CD4-positive, alpha-beta T cell treated with Interleukin-12 subunit alpha and Interleukin-12 subunit beta, for 1 hour (primary cell): ENCODE measurements at places on chromosomes 2 and 18.
A peak's percentile ranks its signal among the peaks of the same experiment; 100 is the strongest.

DNA sequence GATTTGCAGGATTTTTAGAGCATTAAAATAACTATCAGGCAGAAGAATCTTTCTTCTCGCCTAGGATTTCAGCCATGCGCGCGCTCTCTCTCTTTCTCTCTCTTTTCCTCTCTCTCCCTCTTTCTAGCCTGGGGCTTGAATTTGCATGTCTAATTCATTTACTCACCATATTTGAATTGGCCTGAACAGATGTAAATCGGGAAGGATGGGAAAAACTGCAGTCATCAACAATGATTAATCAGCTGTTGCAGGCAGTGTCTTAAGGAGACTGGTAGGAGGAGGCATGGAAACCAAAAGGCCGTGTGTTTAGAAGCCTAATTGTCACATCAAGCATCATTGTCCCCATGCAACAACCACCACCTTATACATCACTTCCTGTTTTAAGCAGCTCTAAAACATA is 137.0 kb downstream of the MEIS1 start:
- no peak for DNase-seq

DNA sequence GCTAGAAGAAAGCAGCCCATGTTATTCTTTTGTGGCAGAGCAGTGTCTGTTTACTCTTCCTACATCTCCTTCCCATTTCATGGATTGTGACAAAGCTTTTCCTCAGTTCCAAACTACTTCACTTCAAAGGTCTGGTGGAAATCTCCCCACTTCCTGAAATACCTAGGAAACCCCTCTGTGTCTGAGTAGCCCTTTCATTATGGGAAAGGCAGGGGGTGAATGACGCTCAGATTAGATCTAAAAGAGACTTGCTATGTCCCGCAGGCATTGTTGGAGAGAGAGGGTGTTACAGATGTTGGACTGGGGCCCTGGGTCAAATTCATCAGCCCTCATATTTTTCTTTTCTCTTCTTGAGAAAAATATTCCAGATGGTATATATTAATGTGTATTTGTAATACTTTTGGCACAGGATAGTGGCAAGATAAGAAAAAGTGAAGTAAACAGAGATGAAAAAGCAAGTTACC is 675.0 kb downstream of the IRS1 start:
- DNase-seq: no peak

- DNase-seq: no peak
These were observed 238.5 kb downstream of the DYSF start for GRCh38 chr2:71691747-71692441.

DNA sequence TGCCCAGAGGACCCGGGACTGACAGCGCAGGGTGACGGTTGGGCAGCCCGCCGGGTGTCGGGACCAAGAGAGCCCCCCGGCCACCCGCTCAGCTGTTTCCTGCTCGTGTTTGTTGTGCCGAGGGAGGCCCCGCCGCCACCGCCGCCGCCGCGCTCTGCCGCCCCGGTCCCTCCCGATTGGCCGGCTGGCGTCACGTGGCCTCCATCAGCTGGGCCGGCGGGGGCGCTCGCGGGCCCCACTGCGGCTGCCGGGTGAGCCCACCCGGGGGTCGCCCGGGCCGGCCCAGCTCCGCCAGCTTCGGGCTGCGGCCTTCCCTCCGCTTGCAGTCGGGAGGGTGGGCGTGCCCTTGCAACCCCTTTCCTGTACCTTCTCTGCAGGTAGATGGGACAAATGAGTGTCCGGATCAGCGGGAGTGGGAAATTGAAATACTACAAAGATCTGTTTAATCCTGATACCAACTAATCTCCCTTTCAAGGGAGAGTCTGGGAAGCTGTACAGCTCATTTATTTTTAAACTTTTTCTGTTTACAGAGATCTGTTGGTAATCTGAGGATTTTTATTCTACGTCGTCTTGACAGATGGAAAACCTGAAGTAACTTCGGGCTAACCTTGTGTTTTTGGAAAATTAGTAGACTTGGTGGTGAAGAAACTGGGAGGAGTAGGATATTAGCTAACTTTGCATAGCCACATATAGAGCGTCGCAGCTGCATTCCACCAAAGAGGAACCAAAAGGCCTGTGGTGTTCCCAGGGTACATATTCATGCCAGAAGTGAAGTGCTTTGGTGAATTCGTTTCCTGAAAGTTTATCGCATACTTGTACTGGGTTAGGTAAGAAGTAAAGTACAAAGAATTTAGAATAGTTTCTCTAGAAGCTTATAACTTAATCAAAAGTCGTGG is 1.2 kb downstream of the YPEL5 start:
- DNase-seq: peak; percentile 85

DNA sequence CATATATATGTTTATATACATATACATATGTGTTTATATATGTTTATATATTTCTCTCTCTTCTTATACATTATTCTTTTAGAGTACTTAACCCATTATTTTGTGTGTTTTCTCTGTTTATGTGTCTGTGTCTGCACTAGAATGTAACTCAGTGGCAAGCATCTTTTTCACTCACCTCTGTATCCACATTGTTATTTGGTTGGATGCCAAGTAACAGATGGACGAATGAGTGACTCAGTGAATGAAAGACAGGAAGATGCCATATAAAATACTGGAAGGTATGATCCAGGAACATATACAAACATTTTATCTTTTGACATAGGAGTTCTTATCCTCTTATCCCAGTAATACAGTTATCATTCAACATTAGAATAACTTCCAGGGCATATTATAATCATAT is 684.8 kb downstream of the RNF144A start:
- no peak for DNase-seq

DNA sequence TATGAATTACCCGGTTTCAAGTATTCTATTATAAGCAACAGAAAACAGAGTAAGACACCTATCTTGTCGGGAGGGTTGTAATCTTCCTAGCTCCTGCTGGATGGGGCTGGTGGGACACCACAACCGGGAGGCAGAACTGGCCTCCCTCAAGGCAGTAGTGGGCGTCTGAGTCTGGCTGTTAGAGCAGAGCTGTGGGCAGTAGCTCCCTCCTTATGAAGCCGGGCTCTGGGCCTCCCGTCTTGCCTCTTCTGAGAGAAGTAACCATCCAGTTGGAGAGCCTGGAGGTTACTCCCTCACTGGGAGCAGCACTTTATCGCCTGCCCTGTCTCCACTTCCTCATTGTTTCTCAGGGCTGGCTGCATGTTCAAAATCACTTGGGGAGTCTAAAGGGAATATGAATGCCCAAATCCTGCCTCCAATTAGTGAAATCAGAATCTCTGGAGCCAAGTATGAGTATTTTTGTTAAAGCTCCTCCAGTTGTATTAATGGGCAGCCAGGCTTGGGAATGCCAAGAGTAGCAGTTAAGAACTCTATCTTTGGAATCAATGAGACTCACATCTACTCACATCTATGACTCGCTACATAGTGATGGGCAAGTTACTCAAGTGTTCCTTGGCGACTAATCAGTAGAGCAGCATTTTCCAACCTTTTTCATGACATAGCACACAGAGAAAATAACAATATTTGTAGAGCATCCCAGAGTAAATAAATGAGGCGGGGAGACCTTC is 27.3 kb upstream of the NRP2 start:
- no peak for DNase-seq

GRCh38 chr18:66999003-66999402 is 395.1 kb upstream of the CDH19 start:
- no peak for DNase-seq

GRCh38 chr18:52087140-52087539 is 252.9 kb upstream of the DCC start:
- no peak for DNase-seq

DNA sequence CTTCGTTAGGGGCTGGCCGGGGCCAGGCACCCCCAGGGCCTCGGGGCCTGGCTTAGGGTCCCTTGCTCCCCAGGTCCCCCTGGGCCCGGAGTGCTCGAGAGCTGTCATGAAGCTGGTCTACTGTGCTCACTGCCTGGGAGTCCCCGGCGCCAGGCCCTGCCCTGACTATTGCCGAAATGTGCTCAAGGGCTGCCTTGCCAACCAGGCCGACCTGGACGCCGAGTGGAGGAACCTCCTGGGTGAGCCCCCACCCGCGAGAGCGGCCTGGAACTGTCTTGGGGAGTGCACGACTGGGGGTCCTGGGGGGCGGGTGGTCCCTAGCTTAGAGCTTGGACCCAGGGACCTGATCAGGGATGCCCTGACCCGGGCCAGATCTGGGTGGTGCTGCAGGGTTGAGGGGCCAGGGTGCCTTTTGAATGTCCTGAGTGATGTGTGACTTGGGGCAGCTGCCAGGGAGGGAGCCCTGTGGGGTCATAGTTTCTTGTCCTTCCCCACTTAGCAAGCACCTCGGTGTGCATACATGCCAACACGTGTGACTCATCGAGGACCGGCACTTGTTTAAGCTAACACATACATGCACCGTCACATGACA is 27.9 kb downstream of the GPC1 start:
- DNase-seq: no peak

GRCh38 chr2:111100087-111100764 is 20.5 kb upstream of the BCL2L11 start:
- no peak for DNase-seq

DNA sequence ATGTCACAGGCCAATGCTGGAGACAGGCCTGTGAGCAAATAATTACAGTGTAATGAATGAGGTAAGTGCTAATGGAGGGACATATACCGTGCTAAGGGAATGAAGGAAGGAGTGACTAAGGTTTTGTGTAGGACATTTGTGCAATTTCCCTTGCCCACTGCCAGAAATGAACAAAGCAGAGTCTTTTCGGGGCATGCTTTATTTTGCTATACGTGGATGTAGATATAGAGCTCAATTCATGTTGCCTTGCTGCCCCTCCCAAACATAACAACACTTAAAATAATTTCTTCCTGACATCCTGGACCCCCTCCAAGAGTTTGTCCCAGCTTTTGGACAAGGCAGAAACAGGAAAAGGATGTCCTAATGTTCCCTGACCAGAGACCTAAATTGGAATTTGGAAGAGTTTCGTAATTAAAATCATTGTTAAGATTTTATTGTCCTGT is 23.7 kb upstream of the CD28 start:
- no peak for DNase-seq

- DNase-seq: peak; percentile 21
These were observed 42.3 kb downstream of the AQP12A start for GRCh38 chr2:240733803-240734495.

GRCh38 chr18:7068871-7069590 is 48.6 kb downstream of the LAMA1 start:
- DNase-seq: no peak

DNA sequence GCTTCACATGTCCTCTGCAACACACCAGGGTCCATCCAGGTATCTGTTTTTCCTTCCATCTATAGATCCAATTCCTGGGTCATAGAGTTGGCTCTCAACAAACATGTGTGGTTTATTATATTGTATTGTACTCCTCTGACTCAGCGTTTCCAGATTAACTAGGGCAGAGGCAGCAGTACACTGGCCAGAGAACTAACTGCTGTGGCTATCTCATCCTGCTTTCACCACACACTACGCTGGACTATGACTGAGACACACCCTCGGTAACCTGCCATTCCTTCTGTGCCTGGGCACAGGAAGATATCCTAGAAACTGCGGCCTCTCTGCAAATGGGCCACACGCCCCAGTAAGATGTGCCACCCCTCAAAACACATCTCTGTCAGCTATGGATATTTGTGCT is 159.8 kb upstream of the STK17B start:
- no peak for DNase-seq

GRCh38 chr2:29361231-29361630 is 246.0 kb downstream of the CLIP4 start:
- DNase-seq: no peak

DNA sequence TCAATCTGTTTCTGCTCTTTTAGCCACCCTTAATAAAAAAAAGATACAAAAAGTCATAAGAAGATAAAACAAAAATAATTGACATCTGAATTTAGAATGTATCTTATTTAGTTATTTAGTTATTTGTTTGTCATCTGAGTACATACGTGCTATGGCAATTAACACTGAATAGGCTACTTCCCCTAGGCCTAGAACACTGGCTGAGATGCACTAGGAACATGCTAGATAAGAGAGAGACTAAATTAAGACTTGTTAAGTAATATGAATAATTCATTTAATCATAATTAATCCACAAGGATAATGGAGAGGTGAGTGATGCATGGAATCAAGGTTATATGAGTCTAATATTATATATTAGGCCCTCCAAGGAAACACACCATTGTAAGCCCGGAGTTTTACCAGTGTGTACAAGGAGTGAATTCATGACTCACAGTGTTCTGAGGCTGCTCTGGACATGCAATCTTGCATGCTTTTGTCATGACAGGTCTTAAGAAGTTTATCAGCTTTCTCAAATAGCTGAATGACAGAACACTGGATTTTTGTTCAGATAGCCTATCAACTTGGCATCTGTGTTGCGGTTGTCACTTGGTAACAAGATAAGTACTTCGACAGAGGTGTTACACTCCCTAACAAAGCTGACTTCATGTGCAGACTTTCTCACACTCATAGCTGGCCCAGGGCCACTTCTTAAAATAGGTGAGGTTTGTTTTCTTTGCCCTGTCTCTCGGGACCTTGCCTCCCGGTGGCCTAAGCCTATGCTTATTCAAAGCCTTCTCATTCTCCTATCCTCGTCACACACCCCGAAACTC is 5.0 kb upstream of the SERPINB2 start:
- DNase-seq: no peak

DNA sequence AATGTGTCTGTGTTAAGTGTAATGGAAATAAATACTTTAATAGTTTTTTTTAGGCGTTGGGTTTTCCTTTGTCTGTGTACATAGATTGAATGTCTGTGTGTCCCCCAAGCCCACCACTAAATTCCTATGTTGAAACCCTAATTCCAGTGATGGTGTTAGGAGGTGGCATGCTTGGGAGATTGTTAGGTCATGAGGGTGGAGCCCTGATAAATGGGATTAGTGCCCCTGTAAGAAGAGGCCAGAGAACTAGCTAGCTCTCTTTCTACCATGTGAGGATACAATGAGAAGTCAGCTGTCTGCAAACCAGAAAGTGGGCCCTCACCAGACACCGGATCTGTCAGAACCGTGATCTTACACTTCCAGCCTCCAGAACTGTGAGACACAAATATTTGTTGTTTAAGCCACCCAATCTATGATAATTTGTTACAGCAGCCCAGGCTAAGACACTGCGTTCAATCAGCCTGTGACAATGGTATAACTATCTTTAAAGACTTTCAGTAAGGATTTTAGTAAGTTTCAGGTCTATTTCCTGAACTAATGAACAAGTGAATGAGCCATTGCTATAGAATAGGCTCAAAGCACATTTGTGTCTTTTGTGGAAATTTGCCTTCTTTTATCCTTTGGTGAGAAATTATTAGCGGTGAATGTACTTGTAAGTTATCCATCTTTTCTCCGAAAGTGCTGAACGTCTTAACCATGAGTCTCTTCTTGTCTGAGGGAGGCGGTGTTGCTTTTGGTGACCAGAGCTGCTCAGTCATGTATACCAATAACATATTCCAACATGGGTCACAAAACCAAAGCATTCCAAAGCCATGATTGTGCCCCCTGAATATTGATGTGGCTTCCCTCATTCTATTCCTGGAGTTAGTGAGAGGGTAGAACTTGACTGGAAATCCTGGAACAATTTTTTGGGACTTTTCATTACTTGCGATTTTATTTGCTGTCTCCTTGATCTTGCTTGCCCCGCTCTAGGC is 29.6 kb upstream of the IL1R1 start:
- DNase-seq: no peak

- no peak for DNase-seq
These were observed 616 bp upstream of the SP5 start for GRCh38 chr2:170714381-170715061.

GRCh38 chr2:204022550-204022949 is 86.0 kb downstream of the ICOS start:
- no peak for DNase-seq

- DNase-seq: no peak
These were observed 12.6 kb downstream of the DNER start for GRCh38 chr2:229701716-229702115.
